Uterus (tissue), 4 donors: ENCODE measurements at places on chromosomes 7 and 10. TPM values are rescaled to one million over a fixed set of nuclear protein-coding genes. Genes with fewer than 3 reads are reported as not detected.

The NXPH1 gene
- total RNA-seq, result 0.28 TPM

The VENTX gene
- 0.21 TPM for total RNA-seq

DNA sequence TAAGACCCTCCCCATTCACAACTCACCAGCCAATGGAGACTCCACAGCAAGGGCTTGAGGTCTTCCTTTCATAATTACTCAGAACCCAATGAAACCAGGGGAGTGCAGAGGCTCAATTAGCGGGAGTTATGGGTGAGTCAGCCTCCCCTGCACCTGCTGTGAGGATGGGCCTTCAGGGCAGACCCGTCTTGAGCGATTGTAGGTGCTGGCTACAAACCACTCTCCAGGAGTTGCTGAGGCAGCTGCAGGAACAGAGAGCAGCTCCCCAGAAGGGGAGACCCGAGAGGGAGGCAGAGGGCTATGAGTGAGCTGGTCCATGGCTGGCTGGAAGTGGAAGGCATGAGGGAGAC lies 58.5 kb upstream of the SORCS3 start:
- no peak overlapping the region for H3K27ac ChIP-seq
- no peaks in the 10 kb centered on the region for H3K27me3 ChIP-seq
- no peak for DNase-seq
- H3K4me1 ChIP-seq, result no peaks in the 10 kb centered on the region

DNA sequence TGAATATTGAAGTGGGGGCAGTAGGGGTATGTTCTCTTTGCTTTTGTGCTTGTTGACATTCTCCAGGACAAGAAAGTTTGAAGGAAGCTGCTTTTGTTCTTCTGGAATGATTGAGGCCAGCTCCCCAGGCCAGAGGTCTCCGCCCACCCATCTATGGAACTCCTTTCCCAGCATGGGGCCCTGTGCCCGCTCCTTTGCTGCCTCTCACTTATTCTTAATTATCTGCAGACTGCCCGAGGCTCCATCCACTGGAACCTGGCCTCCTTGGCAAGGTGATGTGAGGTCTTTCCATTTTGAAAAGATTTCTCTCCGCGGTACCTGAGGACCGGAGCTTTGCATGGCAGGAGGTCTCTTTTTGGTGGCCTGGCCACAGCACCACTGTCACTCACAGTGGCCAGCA lies 39.3 kb upstream of the MKI67 start:
- H3K27ac ChIP-seq, result no peak overlapping the region
- no peaks in the 10 kb centered on the region for H3K36me3 ChIP-seq
- no peak overlapping the region for H3K4me3 ChIP-seq
- H3K27me3 ChIP-seq, result no peaks in the 10 kb centered on the region

- no peaks in the 10 kb centered on the region for H3K4me1 ChIP-seq
- H3K4me3 ChIP-seq, result no peak overlapping the region
Observed at GRCh38 chr7:54846273-54846672, 87.3 kb upstream of the SEC61G start.

DNA sequence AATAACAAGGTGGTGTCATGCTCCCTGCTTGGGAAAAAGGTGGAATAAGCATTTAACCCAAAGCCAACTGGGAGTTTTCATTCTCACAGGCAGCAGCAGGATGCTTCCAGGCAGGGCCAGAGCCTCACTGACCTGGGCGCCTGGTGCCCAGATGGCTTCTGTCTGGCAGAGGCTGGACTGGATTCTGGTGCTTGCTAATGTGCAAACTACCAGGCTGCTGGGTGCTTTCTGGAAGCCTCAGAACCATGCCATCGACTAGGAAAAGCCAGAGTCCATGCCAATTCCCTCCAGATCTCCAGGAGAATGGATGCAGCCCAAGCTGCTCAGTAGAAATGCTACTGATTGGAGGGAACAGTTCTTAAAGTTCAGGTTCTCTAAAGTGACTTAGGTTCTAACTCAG lies 36.2 kb downstream of the VIPR2 start:
- peak overlapping the region; percentile 19 for H3K27ac ChIP-seq
- no peak overlapping the region for H3K4me3 ChIP-seq
- H3K4me1 ChIP-seq, result peaks cover 4% of the 10 kb centered on the region
- no peak for DNase-seq
- peaks cover 5% of the 10 kb centered on the region for H3K27me3 ChIP-seq
